ENCODE measurements at places on chromosomes 3 and 15.

DNA sequence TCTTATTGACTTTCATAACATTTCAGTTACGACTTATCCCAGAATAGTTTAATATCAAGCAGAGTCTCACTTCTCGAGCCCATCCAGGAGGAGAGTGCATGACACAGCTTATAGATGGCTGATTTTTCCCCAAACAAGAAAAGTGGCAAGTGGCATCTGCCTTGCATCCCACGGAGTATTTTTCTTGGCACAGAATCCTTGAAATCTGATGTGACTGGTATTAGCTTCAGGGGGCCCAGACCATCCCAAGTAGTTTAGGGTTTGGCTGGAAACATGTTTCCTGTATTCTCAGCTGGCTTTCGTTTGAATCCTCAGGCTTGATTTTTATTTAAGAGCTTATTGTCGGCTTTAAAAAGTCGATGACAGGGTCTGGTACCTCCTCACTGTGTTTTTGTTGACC lies 20.7 kb upstream of the FBXL22 start:
- DNase-seq: no peak

DNA sequence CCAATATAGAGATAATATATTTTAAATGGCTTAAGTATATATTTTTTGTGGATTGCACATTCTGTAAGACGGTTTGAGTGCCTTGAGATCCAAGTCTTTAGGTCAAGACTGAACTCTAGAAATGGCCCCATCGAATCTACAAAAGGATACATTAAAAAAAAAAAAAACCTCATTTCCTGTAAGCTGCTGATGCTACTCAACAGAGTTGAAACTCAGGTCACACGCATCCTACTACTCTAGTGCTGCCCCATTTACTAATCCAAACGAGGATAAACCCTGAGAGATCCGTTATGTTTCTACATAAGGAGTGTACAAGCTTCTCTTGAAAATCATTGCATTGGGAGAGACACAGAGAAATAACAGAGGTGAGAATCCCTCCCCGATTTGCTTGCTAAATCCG lies 187.3 kb downstream of the TIGIT start:
- no peak for DNase-seq

DNA sequence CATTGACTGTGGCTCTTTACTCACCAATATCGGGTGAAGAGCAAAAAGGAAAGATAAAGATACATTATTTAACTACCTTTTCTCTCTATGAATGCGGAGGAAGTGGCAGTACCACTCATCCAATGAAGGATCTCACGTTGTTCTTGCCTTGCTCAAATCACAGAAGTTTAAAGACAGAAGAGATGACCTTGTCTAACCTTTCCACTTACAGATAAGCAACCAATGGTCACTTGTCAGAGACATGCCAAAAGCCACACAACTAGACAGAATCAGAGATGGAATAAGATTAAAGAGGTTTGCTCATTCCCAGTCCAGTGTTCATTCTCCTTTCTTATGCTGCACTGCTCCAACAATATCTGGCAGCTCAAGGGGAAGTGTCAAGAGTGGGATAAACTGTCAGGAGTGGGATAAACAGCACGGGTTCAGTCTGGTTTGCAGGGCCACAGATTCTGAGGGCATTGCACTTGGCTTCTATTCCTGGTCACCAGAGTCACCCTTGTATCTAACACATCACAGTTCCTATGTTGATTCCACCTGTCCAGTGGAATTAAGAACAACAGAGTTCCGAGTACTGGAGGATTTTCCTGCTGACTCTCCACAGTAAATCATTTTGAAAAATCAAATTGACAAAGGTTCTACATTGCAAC lies 6.7 kb downstream of the VPS13C start:
- no peak for DNase-seq

DNA sequence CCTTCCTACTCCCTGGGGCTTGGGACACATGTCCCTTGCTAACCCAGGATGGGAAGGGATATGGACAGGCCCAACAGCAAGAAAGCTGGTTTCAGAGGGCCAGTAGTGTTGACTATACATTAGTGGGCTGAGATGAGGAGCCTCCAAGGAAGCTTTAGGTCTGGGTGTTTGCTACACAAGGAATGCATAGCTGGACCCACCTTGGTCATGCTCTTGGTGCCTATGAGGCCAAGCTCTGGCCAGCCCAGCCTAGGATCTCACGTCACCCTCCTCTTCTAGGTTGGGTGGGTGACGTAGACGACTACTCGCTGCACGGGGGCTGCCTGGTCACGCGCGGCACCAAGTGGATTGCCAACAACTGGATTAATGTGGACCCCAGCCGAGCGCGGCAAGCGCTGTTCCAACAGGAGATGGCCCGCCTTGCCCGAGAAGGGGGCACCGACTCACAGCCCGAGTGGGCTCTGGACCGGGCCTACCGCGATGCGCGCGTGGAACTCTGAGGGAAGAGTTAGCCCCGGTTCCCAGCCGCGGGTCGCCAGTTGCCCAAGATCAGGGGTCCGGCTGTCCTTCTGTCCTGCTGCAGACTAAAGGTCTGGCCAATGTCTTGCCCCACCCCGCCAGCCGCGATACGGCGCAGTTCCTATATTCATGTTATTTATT lies 653 bp upstream of the WDR6 start:
- no peak for DNase-seq

DNA sequence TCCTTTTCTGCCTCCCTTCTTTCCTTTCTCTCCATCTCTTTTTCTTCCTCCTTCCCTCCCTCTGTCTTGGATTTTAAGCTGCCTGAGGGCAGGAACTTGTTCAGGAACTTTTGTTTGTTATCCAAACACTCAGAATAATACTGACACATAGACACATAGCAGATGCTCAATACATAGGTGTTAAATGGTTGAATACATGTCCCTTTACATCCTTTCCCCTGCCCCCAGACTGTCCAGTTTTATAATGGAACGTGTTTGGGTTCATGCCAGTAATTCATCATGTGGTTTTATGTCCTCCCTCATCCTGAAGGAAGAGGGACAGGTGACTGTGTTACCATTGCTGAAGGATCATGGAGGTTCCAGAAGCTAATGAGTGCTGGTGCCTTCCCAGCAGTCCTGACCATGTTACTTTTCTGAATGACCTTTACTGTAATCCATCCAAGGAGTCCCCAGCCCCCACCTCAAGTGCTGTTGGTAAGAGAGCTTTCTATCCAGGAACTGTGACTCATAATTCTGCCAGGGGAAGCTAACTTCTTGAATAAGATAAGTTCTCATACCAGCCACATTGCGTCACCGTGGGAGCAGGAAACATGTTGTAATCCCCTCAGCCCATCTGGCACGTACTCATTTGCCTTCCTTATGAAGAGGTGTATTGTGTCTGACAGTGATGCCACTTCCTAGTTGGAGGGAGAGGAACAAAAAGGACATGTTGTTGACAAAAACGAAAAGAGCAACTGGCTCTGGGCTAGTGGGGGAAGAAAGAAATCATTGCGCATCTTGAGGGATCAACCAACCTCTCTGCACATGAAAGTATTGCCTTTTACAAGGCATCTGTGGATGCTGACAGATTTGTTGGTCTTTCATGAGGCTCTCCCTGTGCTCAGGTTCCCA lies 52.4 kb downstream of the IL1RAP start:
- no peak for DNase-seq

DNA sequence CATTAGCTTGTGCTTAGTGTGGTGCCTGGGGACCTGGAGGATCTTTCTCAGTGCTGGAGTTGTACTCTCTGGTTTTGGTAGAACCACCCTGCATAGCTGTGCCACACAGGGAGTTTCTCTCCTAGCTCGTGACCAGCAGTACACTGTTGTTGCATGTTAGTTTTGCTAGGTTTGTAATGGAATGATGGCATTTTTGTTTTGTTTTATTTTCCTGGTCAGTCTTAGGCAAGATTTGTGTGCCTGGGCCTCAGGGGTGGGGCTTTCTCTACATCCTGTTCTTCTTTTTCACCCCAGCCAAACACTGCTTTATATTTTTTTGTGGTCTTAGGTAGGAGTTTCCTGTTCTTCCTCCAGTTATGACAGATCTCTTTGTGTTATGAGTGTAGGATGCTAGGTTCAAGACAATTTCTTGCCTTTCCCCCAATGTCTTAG lies 534.5 kb upstream of the KCNMB2 start:
- DNase-seq: no peak

DNA sequence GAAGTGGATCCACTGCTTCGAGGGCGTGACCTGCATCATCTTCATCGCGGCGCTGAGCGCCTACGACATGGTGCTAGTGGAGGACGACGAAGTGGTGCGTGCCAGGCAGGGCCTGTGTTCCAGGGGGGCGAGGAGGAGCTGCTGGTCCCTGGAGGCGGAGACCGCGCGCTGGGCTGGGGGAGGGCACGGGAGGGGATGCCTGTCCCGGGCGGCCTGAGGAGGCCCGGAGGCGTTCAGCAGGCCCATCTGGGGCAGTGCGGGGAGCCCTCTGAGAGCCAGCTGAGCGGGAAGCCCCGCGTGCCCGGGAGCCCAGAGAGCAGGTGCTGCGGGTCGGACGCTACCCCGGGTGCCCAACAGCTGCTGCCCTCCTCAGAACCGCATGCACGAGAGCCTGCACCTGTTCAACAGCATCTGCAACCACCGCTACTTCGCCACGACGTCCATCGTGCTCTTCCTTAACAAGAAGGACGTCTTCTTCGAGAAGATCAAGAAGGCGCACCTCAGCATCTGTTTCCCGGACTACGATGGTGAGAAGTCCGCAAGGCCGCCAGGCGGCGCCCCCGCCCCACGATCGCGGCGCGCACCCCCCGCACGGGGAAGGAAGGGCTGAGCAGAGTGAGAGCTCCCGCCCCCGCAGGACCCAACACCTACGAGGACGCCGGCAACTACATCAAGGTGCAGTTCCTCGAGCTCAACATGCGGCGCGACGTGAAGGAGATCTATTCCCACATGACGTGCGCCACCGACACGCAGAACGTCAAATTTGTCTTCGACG lies 2.9 kb downstream of the GNAT1 start:
- no peak for DNase-seq

DNA sequence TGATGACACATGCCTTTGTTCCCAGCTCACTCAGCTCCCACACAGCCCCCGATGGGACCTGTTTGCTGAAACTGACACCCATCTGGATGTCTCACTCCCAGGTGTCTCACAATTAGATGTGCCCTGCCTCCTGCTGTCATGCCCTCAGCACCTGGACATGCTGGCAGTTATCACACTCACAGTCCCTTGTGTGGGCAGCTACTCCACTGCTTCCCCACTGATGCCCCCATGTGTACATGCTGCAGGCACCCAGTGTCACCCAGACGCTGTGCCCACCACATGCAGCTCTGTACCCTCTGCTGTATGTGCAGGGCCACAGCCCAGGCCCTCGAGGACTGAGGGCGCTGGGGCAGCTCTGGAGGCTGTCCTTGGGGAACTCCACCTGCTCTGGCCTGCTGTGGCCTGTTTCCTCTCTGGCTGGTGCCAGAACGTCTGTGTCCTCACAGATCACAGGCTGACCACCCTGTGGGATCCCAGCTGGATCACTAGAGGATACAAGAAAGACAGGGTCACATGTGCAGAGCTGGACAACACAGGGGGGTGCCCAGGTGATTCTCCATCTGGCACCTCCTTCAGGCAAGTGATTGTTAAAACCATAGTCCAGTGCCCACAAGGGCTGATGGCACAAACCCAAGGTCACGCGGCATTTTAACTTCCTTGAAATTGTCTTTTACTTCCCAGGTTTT lies 14.0 kb downstream of the C3orf22 start:
- no peak for DNase-seq

- DNase-seq: no peak
These were observed 22.4 kb downstream of the CCDC12 start for GRCh38 chr3:46954178-46954577.
